Amygdala (tissue), 56 donors: ENCODE measurements at places on chromosomes 4 and X.

- no peak for DNase-seq
Measured at GRCh38 chr4:150385606-150386005, 196.3 kb upstream of the MAB21L2 start.

DNA sequence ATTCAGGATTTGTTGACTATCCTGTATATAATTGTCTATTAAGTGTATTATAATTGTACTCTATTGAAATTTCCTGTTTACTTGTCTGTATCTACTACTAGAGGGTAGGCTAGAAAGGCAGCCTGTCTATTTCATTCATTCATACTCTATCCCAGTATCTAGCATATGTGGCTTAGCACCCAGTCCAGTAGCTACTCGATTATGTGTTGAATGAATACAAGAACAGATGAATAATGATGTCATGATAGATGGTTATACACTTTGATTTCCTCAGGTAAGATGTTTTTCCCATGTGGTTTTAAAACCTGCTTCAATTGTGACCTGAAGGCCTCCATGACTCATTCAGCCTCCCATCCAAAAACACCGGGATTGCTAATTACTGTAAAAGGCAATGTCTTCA, 68.0 kb downstream of the IL21 start:
- DNase-seq = no peak

GRCh38 chrX:14554131-14554715, 24.9 kb downstream of the GLRA2 start:
- DNase-seq = no peak

DNA sequence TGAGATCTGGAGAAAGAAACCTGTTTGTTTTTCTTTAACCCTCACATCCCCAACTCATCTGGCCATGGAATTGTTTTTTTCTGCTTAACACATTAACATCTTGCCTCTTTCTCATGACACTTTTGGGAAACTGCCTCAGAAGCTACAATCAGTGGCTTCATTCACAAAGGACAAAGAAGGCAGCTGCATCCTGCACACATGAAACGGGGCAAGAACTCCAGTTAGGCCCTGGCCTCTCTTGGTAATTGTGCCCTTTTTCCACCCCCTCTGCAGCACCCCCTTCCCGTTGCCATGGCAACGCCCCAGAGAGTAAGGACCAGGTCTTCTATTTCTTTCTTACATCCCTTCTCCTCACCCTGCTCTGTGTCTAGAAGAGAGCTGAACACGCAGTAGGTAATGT, 103.4 kb downstream of the PDGFRA start:
- DNase-seq = no peak

DNA sequence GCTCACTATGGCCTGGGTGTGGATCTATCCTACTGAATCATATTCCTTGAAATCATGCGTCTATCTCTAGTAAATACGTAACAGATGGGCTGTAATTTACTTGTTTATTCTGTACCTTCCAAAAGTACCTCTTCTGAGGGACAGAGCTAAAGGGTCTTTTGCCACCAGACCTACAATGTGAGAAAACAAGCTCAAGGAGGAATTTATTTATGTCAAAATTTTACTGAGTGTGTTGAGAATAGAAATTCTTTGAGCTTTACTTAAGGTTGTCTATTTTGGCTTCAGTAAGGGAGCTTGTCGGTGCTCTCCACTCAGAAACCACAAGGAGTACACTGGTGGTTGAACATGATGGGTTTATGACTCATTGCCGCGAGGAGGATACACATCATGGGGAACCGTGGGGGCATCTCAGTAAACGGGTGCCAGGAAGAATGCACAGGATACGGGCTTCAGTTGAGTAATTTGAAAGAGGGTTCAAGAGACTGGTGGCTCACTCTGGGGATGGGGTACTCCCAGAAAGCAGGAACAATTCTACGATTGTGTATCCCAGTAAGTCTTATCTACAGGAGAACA, 3.0 kb downstream of the ANK2 start:
- DNase-seq = no peak

DNA sequence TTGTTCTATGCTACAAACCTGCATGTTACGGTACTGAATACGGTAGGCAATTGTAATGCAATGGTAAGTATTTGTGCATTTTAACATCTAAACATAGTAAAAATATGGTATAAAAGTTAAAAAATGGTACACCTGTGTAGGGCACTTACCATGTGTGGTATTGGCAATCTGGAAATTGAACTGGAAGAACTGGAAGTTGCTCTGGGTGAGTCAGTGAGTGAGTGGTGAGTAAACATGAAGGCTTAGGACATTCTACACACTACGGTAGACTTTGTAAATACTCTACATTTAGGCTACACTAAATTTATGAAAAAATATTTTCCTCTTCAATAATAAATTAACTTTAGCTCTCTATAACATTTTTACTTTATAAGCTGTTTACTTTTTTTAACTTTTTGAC, 78.9 kb downstream of the RRAGB start:
- no peak for DNase-seq
